ENCODE measurements at places on chromosomes 7 and 10.

GRCh38 chr10:111030042-111030750 is 46.6 kb upstream of the ADRA2A start:
- DNase-seq, result peak; percentile 38

DNA sequence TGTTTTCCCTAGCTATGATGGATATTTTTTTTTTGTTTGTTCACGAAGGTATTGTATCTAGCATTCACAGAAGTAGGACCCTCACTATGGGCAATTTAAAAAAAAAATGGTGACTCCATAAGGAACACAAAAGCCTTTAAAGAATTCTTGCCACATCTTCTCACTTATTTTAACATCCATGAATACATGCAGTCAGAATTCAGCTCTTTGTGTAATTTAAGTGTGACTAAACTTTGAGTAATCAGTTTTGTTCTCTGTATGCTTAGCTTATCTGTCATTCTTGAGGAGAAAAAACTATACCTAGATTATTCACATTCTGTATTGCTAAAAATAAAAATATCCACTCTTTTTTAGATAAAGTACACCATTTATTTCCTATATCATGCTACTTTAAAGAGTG is 313.2 kb upstream of the KCND2 start:
- no peak for DNase-seq

- DNase-seq, result no peak
Observed at GRCh38 chr10:104056619-104057273, 28.9 kb downstream of the COL17A1 start.

- DNase-seq, result no peak
Observed at GRCh38 chr10:100739517-100740368, 5.6 kb upstream of the PAX2 start.

GRCh38 chr10:11853468-11853867 is 30.3 kb downstream of the PROSER2 start:
- DNase-seq, result no peak

DNA sequence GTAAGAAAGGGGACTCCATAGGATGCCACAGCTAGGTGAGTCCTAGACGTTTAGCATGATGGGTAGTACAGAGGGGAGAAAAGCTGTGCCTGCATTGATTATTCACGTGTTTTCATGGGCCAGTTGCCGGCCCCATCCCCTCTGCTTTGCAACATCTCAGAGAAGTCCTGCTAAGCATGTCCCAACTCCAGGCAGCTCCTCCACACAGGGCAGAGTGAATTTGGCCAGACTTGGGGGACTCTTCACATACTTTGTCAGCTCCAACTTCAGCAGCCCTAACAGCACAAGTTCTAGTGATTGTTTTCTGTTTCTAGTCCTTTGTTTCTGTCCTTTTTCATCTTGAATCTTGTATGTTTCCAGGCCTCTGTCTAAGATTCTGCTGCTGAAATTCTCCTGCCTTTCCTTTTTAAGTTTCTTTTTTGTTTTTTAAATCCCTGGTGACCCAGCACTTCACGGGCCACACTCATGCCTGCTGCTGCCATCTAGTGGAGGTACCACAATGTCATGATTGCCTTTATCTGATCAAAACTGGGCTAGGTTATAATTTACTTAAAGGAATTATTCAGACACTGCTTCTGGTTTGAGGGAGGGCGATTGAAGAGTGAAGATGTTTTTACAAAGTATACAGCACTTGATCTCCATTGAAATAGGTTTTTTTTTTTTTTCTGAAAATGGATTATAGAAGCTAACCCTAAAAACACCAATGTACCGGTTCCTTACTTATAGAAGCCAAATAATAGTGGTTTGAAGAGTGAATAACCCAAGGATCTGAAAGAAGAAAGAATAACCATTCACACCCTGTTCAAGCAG is 276.9 kb downstream of the CSTF2T start:
- no peak for DNase-seq

- DNase-seq, result no peak
Observed at GRCh38 chr7:142053988-142054387, 57.5 kb upstream of the MGAM2 start.

GRCh38 chr7:153152801-153153422 is 393.4 kb downstream of the ACTR3B start:
- no peak for DNase-seq
